Cortex of kidney (tissue), 1 donor: ENCODE measurements at places on chromosomes 5 and 9.

- DNase-seq, result no peak
These were observed at the start of gene SPINK1 for GRCh38 chr5:147831465-147831864. TSS of gene SPINK1 (minus strand) at chr5:147831671. CDS start at chr5:147831577, 94 bp downstream.

DNA sequence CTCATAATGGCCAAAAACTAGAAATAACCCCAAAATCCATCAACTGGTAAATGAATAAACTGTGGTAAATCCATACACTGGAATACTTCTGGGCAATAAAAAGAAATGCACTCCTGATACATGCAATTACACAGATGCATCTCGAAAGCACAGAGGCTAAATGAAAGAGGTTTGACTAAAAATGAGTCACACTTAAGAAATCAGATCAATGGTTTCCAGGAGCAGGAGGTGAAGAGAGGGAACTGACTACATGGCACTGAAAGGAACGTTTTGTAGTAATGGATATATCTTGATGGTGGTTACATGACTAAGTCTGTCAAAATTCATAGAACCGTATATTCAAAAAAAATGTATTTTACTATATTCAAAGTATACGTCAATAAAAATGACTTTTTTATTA is 42.4 kb downstream of the STRBP start:
- DNase-seq, result no peak

- DNase-seq, result no peak
These were observed 125.4 kb upstream of the LMX1B start for GRCh38 chr9:126488310-126488709.

DNA sequence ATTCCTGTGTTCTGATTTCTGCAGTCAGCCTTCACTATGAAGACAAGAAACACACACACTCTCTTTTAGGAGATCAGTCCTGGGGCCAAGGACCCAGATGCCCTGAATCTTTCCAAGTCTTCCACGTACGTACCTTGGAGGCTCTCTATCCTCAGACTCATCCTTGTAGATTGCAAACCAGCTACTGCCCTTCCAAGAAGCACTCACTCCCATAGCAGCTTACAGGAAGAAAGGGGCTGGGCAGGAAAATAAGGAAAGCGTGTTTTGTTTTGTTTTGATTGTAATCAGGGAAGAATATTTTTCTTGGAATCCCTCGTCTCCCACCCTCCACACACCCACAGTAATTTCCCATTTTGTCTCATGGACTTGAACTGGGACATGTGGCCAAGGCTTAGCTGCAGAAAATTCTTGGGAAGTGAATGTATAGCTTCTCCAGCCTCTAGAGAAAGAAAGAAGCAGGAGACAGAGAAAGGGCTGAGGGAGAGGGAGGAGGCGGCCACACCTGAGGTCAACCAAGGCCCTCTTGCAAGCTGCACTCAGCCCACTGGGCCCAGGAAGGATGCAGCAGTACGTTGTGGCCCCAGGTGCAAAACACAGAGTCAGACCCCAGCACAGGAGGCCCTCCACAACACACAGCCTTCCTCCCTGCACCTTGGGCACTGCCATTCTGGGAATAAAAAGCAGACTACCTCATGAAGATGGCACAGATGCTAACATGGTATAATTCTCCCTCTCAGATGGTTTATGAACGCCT is 29.9 kb downstream of the IRX2 start:
- DNase-seq, result no peak

DNA sequence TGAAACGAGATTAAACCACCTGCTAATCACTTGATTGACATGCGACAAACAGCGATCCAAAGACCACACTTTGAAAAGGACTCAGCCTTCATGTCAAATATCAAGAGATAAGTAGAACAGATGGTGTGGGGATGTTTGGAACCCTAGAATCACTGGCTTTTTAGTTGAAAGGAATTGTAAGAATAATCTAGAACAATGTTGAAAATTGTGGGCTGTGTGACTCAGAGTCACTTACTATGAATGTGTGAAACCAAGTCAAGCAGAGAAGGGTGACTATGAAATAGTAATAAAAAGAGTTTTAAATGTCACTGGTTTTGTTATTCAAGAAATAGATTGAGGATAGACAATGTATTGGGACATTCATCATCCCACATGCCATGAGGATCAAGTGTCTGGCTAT is 14.1 kb upstream of the C1QTNF3 start:
- no peak for DNase-seq

DNA sequence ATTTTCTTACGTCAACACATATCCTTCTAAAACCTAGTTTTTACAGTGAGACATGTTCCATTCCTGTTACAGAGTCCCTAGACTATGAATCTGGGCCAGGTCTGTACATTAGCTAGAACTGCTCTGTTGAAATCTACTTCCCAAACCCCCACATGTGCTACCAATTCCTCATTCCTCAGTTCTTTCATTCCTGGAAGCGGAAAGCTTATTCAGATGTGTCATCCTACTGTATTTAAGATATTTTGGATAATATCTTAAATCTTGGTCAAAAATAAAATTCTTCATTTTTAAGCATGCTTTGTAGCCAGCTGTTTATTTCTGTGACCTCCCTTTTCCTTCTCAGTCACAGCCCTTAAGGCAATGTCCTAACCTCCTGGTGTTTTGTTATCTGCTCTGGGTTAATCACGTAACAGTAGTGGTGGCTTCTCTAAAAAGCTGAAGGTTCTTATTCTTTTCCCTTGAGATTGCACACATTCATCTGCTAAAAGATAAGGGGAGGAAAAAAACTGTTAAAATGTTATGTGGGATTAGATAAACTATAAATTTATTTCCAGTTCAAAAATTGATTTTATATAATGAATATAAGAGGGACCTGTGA is 35.6 kb downstream of the GLRX start:
- no peak for DNase-seq

DNA sequence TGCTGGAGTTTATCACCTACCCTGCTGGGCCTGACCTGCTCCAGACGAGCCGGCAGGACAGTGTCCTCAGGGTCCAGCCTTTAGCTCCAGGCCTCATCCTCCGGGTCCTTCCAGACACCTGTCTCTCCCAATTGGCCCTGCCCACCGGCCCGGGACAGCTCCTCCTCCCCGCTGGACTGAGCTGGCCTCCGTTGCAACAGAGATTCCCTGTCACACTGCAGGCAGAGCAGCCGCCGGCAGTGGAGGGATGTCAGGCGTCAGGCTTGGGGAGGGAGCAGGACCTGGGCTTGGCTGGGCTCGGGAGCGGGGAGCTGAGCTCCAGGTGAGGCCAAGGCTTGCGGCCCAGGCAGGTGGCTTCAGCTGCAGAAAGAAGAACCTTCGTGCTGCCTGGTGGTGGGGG is 1.7 kb downstream of the KCNT1 start:
- no peak for DNase-seq

- DNase-seq, result no peak
These were observed 59.5 kb upstream of the FBXL7 start for GRCh38 chr5:15440434-15440833.

GRCh38 chr9:84258371-84258770 is 82.2 kb downstream of the SLC28A3 start:
- DNase-seq, result no peak

GRCh38 chr5:1883120-1883924 is 597 bp upstream of the IRX4 start:
- DNase-seq, result no peak

DNA sequence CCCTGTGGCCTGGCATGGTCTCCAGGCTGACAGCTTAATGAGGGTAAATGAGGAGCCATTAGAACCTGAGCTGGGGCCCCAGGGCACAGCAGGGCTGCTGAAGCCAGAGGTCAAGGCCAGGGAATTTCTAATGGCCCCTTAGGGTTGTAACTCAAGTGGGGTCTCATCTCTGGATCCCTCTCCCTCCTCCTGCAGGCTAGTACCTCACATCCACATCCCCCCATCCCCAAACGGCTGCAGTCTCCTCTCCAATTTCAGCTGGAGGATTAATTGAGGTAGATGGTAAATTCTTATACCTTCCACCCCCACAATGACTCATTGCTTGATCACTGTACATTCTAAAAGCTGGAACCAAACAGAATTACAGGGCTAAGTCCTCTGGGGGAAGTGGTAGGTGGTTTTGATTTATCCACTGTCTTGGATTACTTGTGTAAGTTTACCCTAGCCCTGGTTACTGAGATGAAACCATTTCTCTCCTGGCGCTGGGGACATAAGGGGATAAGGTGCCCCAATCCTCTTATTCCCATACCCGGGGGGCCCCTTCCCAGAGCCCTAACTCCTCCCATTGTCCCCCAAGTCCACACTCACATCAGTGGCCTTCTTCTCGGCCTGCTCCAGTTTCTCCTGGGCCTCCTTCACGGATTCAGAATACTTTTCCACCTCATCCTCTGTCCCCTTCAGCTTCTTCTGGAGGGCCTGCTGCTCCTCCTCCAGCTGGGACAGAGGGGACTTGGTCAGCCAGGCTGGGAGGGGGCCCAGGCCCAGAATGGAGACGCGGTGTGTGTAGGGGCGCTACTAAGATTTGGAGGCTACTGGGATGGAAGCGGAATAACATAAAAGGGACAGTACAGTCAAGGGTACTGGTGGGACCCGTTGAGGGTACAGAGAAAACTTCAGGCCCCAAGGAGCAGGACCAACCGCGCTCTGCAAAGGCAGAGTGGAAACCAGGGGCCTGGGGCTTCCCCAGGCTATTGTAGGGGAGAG is 875 bp downstream of the TPM2 start:
- no peak for DNase-seq

DNA sequence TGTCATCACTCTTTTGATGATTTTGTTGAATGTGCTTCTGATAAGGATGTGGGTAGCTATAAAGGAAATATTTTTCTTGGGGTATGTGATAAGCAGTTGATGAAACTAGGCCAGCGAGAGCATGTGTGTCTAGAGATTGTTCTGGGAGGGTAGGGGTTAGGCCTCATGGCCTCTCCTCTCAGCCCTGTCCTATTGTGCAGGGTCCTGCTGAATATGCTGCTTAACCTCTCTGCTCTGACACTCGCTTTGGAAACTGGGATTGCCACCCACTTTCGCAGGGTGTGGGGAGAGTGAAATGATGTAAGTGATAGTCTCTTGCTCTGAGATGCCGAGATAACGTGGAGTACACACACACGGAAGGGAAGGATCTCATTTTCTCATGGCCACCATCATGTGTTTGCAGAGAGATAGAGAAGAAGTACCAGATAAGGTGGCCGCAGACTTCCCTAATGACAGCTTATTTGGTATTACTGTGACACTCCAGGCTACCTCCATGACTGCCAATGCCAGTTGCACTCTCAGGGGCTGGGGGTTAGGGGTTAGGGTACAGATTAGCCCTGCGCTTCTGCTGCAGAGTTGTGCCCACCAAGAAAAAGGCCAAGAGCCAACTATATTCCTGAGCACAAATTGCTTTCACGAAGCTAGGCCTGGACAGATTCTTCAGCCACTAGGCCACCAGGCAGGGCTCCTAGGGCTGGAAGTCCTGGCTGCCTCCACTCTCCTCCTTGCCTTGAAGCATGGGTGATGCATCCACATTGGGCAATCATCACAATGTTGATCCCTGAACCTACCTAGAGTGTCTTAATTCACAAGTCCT is 25.2 kb upstream of the TNFAIP8 start:
- no peak for DNase-seq

GRCh38 chr9:132117694-132118093 is 38.0 kb upstream of the MED27 start:
- no peak for DNase-seq

DNA sequence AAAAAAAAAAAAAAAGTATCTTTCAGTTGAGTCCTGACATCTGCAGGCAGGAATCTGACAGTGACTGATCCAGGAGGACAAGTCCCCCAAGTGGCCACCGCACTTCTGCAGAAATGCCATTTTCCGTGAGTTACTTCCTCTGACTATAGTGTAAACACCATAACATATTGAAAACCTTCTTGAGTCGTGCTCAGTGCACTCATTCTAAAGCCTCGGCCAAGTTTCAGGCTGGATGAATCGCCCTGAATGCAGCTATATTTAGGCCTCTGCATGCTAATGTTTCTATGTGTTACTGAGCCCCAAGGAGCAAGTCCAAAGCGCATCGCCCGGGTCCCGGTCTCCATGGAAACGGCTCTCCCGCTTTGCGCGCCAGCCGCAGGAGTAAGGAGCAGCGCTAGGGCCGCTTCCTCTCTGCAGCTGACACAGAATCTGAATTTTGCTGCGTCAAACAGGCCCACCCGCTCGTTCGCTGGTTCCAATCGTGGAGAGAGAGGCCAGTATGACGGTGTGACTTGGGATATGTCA is 335.4 kb downstream of the MSX2 start:
- no peak for DNase-seq

DNA sequence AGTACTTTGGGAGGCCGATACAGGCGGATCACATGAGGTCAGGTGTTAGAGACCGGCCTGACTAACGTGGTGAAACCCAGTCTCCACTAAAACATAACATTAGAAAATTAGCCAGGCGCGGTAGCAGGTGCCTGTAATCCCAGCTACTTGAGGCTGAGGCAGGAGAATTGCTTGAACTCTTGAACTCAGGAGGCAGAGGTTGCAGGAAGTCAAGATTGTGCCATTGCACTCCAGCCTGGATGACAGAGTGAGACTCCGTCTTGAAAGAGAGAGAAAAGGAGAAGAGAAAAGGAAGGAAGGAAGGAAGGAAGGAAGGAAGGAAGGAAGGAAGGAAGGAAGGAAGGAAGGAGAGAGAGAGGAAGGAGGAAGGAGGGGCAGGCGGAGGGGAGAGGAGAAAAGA is 45.1 kb downstream of the MYO10 start:
- no peak for DNase-seq

GRCh38 chr5:107257885-107258520 is 412.7 kb downstream of the EFNA5 start:
- DNase-seq, result no peak

GRCh38 chr5:107496466-107496865 is 174.3 kb downstream of the EFNA5 start:
- DNase-seq, result no peak

- DNase-seq, result no peak
These were observed 28.3 kb upstream of the DENND4C start for GRCh38 chr9:19201899-19202891.

DNA sequence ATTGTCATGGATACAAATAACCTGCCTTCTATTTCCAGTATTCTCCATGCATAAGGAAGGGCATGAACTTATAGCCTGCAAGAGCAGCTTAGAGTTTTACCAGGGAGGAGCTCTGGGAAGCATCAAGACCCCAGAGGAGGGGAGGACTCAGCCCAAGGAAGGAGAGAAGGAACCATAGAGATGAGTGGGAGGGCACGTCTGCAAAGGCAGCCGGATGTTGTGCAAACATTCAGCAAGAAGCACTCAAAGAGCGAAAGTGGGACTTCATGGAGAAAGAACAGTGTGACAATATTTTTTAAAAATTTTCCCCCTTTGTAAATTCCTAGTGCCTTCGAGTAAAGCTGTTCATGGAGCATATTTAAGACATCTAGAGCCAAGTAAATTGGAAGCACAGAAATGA is 270.1 kb upstream of the PTGER4 start:
- DNase-seq, result no peak

- DNase-seq, result no peak
These were observed 142.9 kb downstream of the CDK5RAP2 start for GRCh38 chr9:120436983-120437475.

- no peak for DNase-seq
These were observed 17.8 kb downstream of the ENTREP1 start for GRCh38 chr9:69342769-69343168.

DNA sequence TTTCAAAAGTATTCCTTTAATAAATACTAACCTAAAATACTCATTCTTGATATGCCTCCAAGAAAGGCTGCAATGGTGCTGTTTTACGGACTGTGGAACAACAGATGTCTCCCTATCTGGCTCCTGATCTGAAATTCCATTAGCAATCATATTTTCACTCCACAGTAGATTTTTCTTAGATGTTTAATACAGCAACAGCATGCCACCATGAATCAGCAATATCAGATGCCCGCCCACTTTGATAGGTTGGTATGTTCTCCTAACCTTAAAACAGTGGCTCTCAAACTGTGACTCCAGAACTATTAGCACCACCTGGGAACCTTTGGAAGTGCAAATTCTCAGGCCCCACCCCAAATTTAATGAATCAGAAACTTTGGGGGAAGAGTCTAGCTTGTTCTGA is 110.2 kb downstream of the MLLT3 start:
- DNase-seq, result no peak
